GM23338 (cell line): ENCODE measurements at places on chromosomes 3 and 15.
A peak's percentile ranks its signal among the peaks of the same experiment; 100 is the strongest.

DNA sequence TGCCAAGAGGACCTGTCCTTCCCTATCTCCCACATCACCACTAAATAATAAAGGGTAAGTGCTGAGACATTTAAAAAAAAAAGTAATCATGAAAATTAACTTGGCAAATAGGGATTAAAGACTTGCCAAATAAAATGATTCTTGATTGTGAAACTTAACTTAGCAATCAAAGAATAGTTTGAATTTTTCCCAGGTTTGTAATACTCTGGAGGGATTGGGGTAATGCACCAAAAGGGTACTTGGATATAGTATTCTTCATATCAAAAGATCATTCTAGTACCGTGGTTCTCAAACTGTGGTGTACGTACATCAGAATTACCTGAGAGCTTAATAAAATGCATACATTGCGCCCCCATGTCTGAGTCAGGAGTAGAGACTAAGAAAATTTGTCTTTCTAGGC is 28.5 kb downstream of the CALML4 start:
- DNase-seq: no peak
- no peaks in the 10 kb centered on the region for H3K27me3 ChIP-seq
- no peak overlapping the region for H3K27ac ChIP-seq
- no peak overlapping the region for H3K4me3 ChIP-seq
- no peaks in the 10 kb centered on the region for H3K4me1 ChIP-seq
- H3K36me3 ChIP-seq: peaks cover 12% of the 10 kb centered on the region; the same call in 1 of the 2 replicates

DNA sequence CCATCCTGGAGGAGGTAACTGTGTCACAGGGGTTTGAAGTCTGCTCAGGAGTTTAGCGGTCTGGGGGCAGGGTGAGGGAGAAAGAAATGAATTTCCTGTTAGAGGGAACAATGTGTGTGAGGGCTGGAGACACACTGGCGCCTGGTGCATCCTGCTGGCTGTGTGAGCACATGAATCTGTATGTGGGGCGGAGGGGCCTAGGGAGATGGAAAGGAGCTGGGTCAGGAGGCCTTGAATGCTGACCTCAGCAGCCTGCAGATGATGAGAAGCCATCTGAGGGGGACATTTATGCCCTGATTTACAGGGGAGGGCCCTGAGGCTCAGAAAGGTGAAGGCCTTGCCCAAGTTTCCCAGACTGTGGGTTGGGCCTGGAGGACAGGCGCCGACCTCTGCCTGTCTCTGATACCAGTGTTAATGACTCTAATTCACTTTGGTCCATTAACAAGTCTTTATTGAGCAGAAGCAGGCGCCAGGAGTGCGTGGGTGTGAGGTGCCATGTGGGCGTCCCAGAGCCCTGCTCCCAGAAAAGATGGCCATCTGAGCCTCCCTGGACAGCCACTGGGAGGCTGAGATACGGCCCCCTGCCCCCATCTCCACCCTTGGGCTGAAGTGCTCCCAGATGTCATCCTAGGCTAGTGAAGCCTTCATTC is 34.8 kb downstream of the LINGO1 start:
- no peaks in the 10 kb centered on the region for H3K4me1 ChIP-seq
- no peak overlapping the region for H3K4me3 ChIP-seq
- H3K27ac ChIP-seq: no peak overlapping the region
- H3K36me3 ChIP-seq: no peaks in the 10 kb centered on the region
- H3K27me3 ChIP-seq: no peaks in the 10 kb centered on the region
- DNase-seq: no peak

DNA sequence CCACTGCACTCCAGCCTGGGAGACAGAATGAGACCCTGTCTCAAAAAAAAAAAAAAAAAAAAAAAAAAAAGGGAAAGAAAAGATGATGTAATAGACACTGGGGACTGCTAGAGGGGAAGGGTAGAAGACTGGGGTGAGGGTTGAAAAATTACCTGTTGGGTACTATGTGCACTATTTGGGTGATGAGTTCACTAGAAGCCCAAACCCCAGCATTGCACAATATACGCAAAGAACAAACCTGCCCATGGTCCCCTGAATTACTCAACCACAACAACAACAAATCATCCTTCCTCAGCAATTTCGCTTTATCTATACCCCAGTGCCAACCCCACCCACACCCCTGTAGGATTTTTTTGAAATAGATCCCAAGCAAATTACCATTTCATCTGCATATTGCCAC is 13.5 kb downstream of the NIPA1 start:
- no peak overlapping the region for H3K4me3 ChIP-seq
- H3K4me1 ChIP-seq: no peaks in the 10 kb centered on the region; the same call in 1 of the 2 replicates
- no peak for DNase-seq

- no peak for DNase-seq
- no peak overlapping the region for H3K4me3 ChIP-seq
- no peaks in the 10 kb centered on the region for H3K4me1 ChIP-seq
- no peak overlapping the region for H3K27ac ChIP-seq
Observed at GRCh38 chr3:15477951-15478639, 43.4 kb downstream of the COLQ start.

DNA sequence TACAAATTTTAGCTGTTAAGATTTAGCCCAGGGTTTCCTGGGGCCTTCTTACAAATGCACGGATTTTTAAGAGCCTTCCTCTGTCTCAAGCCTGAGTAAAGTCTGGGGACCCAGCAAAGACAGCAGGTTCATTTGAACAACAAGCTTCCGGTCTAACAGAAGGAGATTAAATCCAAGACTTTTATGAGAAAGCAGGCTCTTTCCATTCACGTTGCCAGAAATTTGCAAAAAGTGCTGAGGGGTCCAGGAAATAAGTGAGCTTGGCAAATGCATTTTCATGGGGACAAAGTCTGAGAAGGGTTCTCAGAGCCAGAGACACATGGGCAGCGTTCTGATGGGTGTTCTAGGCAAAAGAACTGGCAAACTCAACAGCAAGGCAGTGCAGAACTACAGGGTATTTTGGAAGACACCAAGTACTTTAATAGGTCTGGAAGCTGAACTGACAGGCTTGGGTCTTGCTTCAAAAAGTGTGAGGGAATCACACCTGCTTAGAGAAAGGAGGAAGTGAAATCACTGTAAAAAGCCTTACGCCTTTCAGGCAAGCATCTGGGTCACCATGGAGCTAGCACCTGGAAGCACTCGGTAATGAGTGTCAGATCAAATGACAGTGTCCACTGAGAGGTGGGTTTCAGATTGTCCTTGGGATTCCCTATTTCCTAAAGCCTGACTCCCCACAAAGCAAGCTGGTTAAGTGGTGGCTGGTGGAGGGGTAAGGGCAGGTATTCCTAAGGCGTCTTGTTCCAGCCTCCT is 115.8 kb upstream of the ARHGEF3 start:
- H3K36me3 ChIP-seq: no peaks in the 10 kb centered on the region; the same call in 1 of the 2 replicates
- H3K4me1 ChIP-seq: peaks cover 28% of the 10 kb centered on the region
- H3K4me3 ChIP-seq: no peak overlapping the region
- peak; percentile 38 for DNase-seq

DNA sequence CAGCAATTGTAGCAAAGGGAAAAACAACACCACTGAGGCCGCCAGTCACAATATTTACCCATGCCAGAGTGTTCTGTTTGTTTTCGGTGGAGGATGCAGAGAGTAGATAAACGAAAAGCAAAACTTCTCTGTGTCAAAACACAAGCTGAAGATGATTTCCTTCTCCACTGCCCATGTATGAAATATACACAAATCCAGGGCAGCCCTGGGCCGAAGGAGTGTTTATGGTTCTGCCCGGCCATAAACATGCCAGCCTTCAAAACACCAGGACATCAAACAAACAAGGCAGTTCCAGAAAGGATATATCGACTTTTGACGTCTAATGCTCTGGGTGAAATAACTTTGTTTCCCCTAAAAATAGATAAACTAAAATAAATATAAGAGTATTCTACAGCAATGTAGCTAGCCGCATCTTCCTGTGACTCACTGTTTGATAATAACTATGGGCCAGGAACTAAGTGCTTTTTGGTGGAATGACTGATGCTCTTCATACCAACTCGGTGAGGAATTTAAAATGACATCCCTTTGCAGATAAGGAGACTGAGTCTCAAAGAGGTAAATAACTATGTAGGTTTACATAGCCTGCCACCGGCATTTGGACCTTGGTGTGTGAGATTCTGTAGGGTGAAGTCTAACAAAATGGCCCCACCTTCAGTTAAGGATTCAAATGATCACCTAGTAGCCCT is 82.8 kb downstream of the MAGI1 start:
- H3K27ac ChIP-seq: peak overlapping the region; percentile 30; the same call in 1 of the 2 replicates
- no peaks in the 10 kb centered on the region for H3K27me3 ChIP-seq
- no peak overlapping the region for H3K4me3 ChIP-seq

- peaks cover 19% of the 10 kb centered on the region for H3K4me1 ChIP-seq
- no peaks in the 10 kb centered on the region for H3K36me3 ChIP-seq
- 0 out of 2 replicates have a peak overlapping the region, but pooled peaks have one; percentile 1 for H3K27ac ChIP-seq
- H3K27me3 ChIP-seq: no peaks in the 10 kb centered on the region
Observed at GRCh38 chr3:150372722-150373121, 35.4 kb upstream of the TSC22D2 start.

GRCh38 chr15:68797191-68797590 is 23.5 kb downstream of the ANP32A start:
- H3K4me1 ChIP-seq: peaks cover 58% of the 10 kb centered on the region
- H3K27ac ChIP-seq: no peak overlapping the region
- no peaks in the 10 kb centered on the region for H3K27me3 ChIP-seq
- H3K4me3 ChIP-seq: no peak overlapping the region

DNA sequence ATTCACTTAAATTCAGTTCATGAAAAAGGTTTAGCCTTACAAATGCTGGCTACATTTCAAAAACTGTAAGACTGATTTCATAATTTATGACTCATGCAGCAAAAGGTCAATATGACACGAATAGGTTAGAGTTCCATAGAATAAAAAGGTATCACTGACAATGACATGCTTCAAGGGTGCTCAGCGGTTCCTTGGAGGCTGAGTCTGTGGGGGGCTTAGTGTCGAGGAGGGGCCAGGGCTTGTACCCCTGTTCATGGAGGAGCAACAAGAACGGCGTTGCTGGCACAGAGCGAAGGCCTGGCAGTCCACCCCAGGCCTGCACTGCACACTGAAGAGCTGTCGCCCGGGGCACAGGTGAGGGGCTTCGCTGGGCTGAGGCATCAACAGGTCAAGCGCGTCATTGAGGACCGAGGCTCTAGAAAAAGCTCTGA is 174.2 kb downstream of the NR1D2 start:
- no peaks in the 10 kb centered on the region; the same call in 1 of the 2 replicates for H3K4me1 ChIP-seq
- H3K4me3 ChIP-seq: no peak overlapping the region
- no peak overlapping the region for H3K27ac ChIP-seq
- H3K27me3 ChIP-seq: no peaks in the 10 kb centered on the region
- H3K36me3 ChIP-seq: no peaks in the 10 kb centered on the region
- DNase-seq: no peak

DNA sequence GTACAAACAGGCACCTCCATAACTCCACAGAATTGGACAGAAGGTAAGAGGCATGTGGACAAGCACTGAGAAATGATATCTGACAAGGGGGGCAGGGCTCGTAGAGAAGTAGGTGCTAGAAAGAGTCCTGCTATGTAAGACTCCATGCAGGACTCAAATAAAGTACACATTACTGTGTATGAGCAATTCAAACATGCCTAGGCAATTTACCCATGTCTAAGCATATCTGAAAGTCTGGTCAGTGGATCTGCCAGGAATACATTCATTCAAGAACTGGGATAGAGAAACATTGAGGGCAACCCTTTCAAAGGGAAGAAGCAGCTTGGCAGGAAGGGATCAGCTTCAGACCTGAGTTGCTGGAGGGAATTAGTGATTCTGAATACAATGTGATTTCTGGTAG is 174.1 kb upstream of the MCTP2 start:
- DNase-seq: no peak
- H3K27ac ChIP-seq: no peak overlapping the region
- no peaks in the 10 kb centered on the region for H3K36me3 ChIP-seq
- no peaks in the 10 kb centered on the region for H3K27me3 ChIP-seq
- H3K4me1 ChIP-seq: no peaks in the 10 kb centered on the region
- no peak overlapping the region for H3K4me3 ChIP-seq

GRCh38 chr3:16464511-16465148 is 48.9 kb downstream of the RFTN1 start:
- H3K4me1 ChIP-seq: peaks cover 11% of the 10 kb centered on the region
- no peak overlapping the region for H3K27ac ChIP-seq
- H3K36me3 ChIP-seq: no peaks in the 10 kb centered on the region
- no peak for DNase-seq
- no peak overlapping the region for H3K4me3 ChIP-seq
- no peaks in the 10 kb centered on the region for H3K27me3 ChIP-seq

DNA sequence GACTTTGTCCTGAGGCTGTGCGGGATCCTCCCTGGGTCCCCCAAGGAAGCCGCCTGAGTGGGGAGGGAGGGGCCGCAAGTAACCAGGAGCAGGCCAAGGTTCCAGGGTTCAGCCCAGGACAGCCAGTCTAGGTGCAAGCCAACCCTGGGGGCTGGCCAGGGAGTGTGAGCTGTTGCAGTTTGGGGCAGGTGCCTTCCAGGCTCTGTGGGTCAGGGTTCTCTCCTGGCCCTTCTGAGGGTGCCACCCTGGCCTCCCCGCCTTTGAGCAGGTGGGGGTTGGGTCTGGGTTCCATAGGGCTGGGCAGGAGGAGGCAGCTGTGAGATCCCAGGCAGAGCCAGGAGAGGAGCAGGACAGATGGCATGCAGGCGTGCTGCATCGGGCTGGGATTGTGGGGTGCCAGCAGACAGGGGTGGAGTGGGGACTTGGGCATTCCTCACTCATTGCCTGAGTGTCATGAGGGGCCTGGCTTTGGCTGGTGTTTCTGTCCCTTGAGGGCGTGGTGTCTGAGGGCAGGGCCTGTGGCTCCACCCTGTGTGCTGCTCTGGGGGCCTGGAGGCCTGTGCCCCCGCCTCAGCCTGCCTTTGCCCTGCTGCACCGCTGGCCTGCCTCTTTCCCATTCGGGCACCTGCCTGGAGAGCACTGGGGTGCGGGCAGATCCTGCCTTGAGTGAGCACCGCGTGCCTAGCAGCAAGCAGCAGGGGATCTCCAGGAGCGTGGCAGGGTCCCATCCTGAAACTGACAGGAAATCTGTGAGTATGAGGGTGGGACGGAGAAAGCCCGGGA is 18.4 kb downstream of the KLF13 start:
- H3K27me3 ChIP-seq: no peaks in the 10 kb centered on the region
- H3K36me3 ChIP-seq: no peaks in the 10 kb centered on the region
- no peak for DNase-seq

GRCh38 chr3:58555203-58555602 is 18.2 kb upstream of the ACOX2 start:
- H3K27me3 ChIP-seq: no peaks in the 10 kb centered on the region
- no peaks in the 10 kb centered on the region for H3K36me3 ChIP-seq
- no peak overlapping the region for H3K4me3 ChIP-seq
- no peak overlapping the region for H3K27ac ChIP-seq
- H3K4me1 ChIP-seq: no peaks in the 10 kb centered on the region
- DNase-seq: no peak

GRCh38 chr3:62214850-62215249 is 158.5 kb downstream of the FEZF2 start:
- H3K4me3 ChIP-seq: no peak overlapping the region
- no peak overlapping the region for H3K27ac ChIP-seq
- H3K4me1 ChIP-seq: no peaks in the 10 kb centered on the region
- no peaks in the 10 kb centered on the region for H3K27me3 ChIP-seq
- no peaks in the 10 kb centered on the region; the same call in 1 of the 2 replicates for H3K36me3 ChIP-seq

GRCh38 chr15:50137330-50137761 is 18.3 kb upstream of the ATP8B4 start:
- H3K4me1 ChIP-seq: no peaks in the 10 kb centered on the region
- DNase-seq: no peak
- H3K4me3 ChIP-seq: no peak overlapping the region
- H3K27me3 ChIP-seq: no peaks in the 10 kb centered on the region
- H3K36me3 ChIP-seq: no peaks in the 10 kb centered on the region

GRCh38 chr3:3071136-3071535 is 39.0 kb downstream of the IL5RA start:
- DNase-seq: no peak
- no peak overlapping the region for H3K27ac ChIP-seq
- no peaks in the 10 kb centered on the region for H3K4me1 ChIP-seq
- H3K27me3 ChIP-seq: no peaks in the 10 kb centered on the region

- no peak overlapping the region for H3K27ac ChIP-seq
- no peaks in the 10 kb centered on the region for H3K36me3 ChIP-seq
- peaks cover 26% of the 10 kb centered on the region for H3K4me1 ChIP-seq
- no peak for DNase-seq
Observed at GRCh38 chr3:64922213-64922612, 234.4 kb upstream of the ADAMTS9 start.
